ENCODE measurements at places on chromosomes 11 and 22. TPM values are rescaled to one million over a fixed set of nuclear protein-coding genes. Genes with fewer than 3 reads are reported as not detected.

The CNTN5 gene
- polyA plus RNA-seq = not detected

The CHEK1 gene
- 31.0 TPM for polyA plus RNA-seq

The LUZP2 gene
- not detected for polyA plus RNA-seq

GRCh38 chr22:35301372-35301874 is 1.7 kb downstream of the TOM1 start:
- DNase-seq = peak; percentile 63

The SEC14L6 gene
- polyA plus RNA-seq = 0.02 TPM

GRCh38 chr22:49807780-49808708 is 19.6 kb downstream of the BRD1 start:
- no peak for DNase-seq

The KREMEN1 gene
- polyA plus RNA-seq = 10.5 TPM

The CTSC gene
- 776 TPM for polyA plus RNA-seq

DNA sequence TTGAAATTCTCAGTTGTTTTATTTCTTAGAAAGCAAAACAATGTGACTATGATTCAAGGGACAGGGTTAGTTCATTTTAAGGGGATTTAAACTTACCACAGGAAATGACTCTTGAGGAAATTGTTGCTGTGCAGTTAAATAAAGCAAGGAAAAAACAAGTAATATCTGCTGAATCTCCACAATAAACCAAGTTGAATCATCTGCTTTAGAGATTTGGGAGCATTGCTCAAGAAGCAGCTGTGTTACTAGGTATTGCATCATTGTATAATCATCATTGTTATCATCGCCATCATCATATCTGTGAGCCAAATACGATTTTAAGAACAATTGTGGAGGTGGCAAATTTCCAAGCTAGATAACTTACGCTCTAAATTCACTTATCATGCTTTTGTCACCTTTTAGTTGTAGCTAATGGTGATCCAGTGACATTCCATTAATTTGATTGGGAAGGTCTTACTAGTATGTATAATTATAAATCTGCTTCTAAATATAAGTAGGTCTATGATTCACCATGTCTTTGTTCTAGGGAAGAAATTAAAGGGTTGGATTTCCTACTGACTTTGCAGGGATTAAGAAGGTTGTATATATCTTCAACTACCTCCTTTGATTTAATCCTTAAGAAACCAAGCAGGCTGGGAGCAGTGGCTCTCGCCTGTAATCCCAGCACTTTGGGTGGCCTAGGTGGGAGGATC is 19.9 kb downstream of the MMP10 start:
- peak; percentile 97 for DNase-seq

- no peak for DNase-seq
Observed at GRCh38 chr11:64880240-64881001, 2.0 kb upstream of the EHD1 start.

The HORMAD2 gene
- polyA plus RNA-seq = not detected

GRCh38 chr11:99238401-99238800 is 217.7 kb downstream of the CNTN5 start:
- DNase-seq = no peak

DNA sequence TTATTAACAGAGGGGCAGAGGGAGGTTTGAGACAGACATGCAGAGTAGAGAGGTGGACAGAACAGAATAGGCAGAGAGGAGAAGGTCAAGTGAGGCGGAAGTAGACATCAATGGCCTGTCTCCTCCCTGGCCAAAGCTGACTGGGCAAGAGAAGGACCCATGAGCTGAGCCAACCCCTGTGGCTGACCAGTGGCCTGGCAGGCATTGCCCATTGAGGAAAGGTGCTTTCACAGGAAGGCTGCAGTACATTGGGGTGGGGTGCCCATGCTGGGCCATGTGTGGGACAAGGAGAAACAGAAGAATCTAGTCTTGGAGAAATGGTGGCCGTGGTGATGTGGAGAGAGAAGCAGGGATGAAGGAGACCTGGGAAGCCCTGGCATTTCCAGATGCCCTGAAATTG is 76.0 kb downstream of the MYEOV start:
- no peak for DNase-seq

GRCh38 chr11:6410695-6411430 is 8.0 kb downstream of the APBB1 start:
- DNase-seq = no peak

GRCh38 chr11:12922418-12922817 is 86.7 kb upstream of the RASSF10 start:
- peak; percentile 19 for DNase-seq

DNA sequence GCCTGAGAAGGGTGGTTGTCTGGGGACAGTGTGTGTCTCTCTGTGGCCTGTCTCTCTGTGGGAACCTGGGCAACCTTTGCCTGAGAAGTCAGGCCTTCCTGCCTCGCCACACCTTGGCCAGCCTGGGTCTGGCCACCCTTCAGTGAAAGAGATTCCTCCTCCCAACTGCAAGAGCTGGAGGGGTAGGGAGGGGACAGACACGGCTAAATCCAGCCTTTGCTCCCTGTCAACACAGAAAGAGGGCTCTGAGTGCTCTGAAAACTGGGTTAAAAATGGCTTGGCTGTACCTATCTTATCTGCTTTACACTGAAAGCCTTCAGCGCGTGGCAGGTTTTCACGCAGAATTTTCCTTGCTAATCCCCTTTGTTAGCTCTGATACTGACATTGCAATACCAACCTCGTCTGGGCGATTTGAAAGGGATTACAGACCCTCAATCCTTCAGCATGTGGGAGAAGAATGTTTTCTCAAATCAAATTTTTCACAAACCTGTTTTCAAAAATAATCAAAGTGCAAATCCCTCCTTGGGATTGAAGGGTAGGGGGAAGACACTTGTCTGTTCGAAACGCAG is 163.7 kb downstream of the DSCAML1 start:
- no peak for DNase-seq

The GRM5 gene
- not detected for polyA plus RNA-seq

The OR52N1 gene
- polyA plus RNA-seq = not detected

The CYTH4 gene
- polyA plus RNA-seq = 0.48 TPM

- peak; percentile 9 for DNase-seq
Observed at GRCh38 chr11:39374963-39375698, 2084.3 kb downstream of the LRRC4C start.

DNA sequence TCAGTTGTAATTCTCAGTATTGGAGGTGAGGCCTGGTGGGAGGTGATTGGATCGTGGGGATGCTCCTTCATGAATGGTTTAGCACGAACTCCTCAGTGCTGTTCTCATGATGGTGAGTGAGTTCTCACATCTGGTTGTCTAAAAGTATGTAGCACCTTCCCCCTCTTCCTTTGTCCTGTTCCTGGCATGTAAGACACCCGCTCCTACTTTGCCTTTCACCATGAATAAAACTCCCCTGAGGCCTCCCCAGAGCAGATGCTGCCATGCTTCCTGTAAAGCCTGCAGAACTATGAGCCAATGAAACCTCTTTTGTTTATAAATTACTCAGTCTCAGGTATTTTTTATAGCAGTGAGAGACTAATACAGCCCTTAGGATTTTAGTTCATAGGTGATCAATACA is 191.5 kb downstream of the MAML2 start:
- DNase-seq = no peak

Measured in mammary epithelial cell (primary cell).